Activated naive CD8-positive, alpha-beta T cell treated with anti-CD3 and anti-CD28 coated beads for 36 hours (primary cell): ENCODE measurements at places on chromosomes 7 and 10.

DNA sequence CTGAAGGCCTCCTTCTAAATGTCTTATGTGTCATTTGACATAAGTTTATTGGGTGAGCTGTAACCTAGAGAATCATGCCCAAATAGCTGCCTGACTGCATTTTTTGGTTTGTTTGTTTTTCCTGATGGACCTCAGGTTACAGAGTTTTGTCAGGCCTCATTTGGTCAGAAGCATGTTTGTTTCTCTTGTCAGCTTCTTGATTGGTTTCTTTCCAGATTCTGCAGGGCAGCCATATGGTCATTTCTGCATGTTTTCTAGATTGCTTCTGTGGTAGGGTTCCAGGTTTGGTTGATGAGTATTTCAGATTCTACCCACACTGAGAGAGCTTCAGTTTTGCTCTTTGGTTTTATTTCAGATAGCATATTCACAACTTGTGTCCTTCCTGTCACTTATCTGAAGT lies 28.0 kb downstream of the GLCCI1 start:
- no peak for DNase-seq

DNA sequence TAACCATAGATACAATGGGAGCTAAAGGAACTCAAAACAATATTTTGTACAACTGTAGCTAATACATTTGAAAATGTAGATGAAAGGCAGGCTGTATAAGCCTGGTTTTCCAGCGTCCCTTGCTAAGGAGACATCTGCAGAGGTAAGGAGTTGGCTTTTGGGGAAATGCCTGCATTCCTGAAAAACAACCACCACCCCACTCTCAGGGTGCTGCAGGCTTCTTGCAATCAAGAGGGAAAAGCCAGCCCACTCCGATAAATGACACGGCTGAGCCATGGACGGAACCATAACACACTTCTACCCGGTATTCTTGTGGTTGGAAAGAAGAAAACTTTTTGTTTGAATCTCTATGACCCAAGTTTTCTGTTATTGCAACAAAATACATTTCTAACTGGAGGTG lies 200.3 kb downstream of the TEX36 start:
- DNase-seq, result no peak

- no peak for DNase-seq
These were observed 10.2 kb upstream of the YWHAG start for GRCh38 chr7:76369018-76369417.

- DNase-seq, result no peak
These were observed 2.1 kb upstream of the ZNF117 start for GRCh38 chr7:64992971-64993370.

DNA sequence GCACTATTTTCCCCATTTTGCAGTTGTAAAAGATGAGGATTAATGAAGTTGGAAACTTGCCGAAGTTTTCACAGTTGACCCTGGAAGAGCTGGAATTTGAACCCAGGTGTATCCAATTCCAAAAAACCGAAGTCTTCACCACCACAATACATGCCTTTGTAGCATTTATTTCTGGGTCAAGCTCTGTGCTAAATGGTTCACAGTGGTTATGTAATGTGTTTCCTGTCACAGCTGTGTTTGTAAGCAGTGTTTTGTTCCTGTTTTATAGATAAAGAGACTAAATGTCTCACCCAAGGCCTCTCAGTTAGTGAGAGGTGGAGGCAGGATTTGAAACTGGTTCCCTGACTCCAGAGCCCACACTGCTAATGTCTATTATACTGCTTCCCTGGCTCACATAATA lies 17.6 kb downstream of the SFTPA2 start:
- DNase-seq, result no peak

- DNase-seq, result no peak
These were observed 215.3 kb downstream of the KIF20B start for GRCh38 chr10:89916468-89917215.

DNA sequence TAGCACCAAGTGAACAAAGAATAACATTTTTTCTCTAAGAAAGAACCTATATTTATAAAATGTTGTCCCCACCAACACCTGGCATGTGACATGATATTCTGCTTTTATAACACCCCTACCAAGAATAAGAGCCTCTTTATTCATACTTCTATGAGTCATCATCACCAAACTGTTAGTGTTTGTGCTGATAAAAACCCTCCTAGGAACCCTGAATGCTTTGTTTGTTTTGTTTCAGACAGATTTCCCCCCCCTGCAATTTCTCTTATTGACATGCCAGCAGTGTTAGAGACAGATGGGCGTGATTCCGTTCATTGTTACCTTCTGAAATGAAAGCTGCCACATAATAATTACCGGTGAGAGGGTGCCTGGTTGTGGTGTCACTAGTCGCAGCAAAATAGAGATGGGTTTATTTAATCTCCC lies 651.1 kb downstream of the SORCS1 start:
- no peak for DNase-seq

GRCh38 chr7:129799350-129799955 lies 153.3 kb downstream of the UBE2H start:
- no peak for DNase-seq

GRCh38 chr7:127905491-127906330 lies 125.5 kb downstream of the LRRC4 start:
- DNase-seq, result no peak

GRCh38 chr10:4151466-4151865 lies 366.5 kb upstream of the KLF6 start:
- no peak for DNase-seq

DNA sequence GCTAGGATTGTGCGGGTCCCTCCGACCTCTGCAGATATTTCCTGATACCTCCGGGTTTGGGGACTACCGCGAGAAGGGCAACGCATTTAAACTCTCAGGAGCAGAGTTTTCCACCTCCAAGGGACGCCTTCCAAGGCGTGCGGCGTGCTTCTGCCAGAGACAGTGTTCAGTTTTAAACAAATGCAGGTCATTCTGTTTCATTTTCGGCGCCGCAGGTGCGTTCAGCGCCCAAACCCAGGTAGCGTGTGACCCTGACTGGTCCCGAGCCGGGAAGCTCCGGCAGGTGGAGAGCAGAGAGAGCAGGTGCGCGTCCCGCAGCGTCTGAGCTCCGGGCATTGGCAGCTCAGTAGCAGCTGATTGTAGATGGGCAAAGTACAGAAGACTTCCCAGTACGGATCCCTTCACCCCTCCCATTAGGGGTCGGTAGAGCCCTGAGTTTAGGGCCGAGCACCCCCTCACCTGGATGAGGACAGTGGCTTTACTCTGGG lies 1.4 kb upstream of the CYP26A1 start:
- no peak for DNase-seq

DNA sequence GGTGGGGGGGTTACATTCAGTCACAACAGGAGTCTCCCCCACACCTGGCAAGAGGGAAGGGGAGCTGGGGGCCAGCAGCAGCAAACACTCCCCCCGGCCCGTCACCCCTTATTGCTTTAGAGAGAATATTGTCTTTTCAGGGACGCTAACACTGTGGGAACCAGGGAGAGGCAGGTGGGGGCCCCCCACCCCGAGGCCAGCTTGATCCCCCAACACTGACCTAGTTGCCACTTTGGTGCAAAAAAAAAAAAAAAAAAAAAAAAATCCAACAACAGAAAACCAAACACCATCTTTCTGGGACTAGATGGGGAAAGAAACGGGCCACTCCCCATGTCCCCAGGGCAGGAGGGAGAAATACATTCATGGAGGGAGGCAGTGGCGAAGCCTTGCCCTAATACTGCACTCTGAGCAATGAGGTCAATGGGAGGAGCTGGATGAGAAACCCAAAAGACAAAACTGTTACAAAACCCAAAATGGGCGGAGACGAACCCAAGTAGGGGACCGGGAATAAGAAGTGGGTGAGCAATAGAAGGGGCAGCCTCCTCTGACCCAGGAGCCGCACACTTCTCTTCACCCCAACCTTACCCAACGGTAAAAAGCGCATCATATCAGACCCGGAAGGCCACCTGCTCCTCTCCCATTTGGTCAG lies 6.5 kb downstream of the GNB2 start:
- no peak for DNase-seq

GRCh38 chr7:79185605-79186004 lies 267.9 kb downstream of the MAGI2 start:
- no peak for DNase-seq

DNA sequence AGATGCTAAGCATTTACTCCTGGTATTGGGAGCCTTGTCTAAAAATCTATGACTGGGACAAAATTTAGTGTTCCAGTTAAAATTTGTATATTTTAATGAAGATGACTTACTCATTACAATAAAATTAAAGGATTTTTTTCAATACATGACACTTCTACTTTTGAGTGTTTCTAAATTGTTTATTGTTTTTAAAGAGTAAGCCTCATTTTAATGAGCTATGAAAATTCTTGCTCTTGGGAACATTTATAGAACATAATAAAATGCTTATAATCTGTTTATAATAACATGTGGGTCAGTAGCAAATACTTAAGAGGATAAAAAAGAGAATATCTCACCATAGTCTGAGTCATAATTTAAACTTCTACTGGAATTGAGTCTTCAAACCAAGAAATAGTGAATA lies 149.5 kb downstream of the PLCE1 start:
- DNase-seq, result no peak

- DNase-seq, result no peak
These were observed 3.2 kb downstream of the TNS3 start for GRCh38 chr7:47578579-47579270.

- DNase-seq, result no peak
These were observed 171.6 kb downstream of the LRRN3 start for GRCh38 chr7:111262293-111263116.

DNA sequence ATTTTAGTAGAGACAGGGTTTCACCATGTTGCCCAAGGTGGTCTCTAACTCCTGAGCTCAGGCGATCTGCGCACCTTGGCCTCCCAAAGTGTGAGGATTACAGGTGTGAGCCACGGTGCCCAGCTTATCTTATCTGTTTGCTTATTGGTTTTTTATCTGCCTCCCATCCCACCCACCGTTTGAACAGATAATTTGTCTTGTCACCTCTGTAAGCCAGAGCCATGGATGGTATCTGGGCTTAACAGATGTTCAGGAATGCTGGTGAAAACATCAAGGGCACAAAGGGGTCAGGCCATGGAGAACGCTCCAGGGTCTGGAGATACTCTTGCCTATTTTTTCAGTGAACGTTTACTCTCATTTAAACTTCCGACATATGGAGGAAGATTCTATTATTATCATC lies 12.0 kb upstream of the NDST2 start:
- no peak for DNase-seq

GRCh38 chr7:47088329-47089067 lies 493.4 kb downstream of the TNS3 start:
- peak; percentile 18 for DNase-seq

- no peak for DNase-seq
These were observed 55.5 kb downstream of the TES start for GRCh38 chr7:116265881-116266280.

DNA sequence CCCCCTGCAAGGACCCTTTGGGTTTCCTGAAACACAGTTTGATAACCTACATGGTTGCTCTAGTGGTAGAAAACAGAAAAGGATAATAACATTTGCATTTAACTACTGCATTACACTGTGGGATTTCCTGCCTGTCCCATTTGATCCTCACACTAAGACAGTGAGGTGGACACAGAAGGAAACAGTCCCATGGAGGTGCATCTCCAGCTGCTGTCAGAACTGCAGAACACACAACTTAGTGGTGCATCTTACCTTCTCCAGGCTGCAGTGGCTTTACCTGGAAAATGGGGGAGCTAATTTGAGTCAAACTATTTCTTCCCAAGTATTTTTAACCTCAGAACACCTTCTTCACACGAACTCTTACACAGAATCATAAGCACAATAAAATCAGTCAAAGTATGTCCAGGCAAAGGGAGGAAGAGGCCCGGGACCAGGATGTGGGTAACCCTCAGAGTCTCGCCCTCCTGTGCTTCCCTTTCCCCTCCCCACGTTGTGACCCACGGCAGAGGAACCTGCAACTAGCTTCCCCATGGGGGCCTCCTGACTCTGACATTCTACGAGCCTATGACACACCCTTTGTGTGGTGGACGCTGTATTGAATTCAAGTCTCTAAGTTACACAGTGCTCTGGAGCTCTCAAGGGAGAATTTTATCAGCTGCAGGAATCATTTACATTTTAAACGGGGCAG lies 33.7 kb downstream of the SCRN1 start:
- DNase-seq, result peak; percentile 32

DNA sequence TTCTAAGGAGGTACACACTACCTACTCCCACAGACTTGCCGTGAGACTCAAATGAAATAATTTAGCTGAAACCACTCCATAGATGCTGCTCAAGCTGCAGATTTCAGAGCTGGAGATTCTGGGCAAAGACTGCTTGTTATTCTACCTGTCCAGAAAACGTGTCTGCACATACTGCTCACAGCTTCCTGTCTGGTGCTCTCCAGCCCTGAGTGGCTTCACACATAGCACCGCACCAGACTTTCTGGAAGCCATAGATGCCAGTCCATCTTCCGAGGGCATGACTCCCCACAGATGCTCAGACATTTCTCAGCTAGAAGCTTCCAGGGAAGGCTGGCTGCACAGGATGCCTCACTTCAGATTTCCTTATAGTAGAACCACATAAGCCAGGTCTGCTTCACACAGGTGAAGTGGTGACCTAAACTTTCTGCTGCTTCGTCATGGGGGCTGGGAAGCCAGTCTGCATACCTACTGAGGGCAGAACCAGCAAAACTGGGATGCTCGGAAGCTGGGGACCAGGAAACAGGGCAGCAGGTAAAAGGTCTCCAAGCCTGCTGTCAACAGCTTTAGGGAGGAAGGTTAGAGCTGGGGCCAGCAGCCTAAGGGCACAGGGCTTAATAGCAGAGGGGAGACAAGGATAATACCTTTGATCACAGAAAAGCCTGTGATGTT lies 18.2 kb downstream of the CCDC6 start:
- DNase-seq, result no peak

- DNase-seq, result no peak
These were observed 694 bp upstream of the FAS start for GRCh38 chr10:88989824-88990383.

DNA sequence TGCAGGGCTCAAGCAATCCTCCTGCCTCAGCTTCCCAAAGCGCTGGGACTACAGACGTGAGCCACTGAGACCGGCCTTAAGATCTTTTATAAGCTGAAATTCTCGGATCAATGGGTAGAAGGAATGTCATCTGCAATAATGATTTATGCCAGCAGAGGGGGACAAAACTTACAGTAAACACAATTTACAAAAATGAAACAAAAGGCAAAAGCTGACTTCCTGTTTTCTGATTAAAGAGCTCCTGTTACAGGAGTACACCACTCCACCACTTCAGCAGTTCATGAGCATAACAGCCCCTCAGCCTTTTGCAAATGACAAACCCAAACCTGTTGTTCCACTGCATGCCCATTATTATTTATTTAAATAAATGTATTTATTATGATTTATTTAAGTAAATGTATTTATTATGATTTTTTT lies 88.5 kb upstream of the ATP6V0A4 start:
- DNase-seq, result no peak

DNA sequence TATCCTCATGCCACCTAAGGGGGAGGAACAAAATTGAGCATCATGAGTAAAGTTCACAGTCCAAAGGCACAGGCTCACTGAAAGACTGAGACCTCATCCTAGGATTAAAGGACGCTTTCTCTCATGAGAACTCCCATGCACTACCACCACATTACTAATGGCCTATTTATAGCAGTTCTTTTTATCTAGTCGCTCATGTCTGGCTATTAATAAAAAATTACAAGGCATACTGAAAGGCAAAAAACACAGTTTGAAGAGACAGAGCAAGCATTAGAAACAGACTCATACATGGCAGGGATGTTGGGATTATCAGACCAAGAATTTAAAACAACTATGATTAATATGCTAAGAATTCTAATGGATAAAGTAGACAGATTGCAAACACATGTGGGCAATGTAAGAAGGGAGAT lies 46.0 kb upstream of the CDK13 start:
- DNase-seq, result no peak
